ENCODE measurements at places on chromosomes 12 and 14.

DNA sequence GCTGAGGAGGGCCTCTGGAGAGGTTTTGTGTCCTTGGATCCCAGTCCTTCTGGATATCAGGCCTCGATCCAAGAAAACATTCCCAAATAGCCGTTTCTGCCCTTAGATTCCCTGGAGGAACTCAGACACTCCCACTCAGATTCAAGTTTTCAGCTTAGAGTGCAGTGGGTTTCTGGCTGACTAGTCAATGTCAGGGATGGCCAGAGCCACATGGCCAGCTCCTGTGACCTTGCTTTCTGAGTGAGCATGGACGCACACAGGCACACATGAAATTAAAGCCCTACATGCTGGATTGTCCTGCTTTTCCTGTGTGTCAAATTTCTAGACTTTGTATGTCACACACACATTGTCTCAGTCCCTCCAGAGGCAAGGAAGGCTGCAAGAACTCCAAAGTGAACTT lies 86.2 kb downstream of the TNFAIP2 start:
- DNase-seq, result no peak

DNA sequence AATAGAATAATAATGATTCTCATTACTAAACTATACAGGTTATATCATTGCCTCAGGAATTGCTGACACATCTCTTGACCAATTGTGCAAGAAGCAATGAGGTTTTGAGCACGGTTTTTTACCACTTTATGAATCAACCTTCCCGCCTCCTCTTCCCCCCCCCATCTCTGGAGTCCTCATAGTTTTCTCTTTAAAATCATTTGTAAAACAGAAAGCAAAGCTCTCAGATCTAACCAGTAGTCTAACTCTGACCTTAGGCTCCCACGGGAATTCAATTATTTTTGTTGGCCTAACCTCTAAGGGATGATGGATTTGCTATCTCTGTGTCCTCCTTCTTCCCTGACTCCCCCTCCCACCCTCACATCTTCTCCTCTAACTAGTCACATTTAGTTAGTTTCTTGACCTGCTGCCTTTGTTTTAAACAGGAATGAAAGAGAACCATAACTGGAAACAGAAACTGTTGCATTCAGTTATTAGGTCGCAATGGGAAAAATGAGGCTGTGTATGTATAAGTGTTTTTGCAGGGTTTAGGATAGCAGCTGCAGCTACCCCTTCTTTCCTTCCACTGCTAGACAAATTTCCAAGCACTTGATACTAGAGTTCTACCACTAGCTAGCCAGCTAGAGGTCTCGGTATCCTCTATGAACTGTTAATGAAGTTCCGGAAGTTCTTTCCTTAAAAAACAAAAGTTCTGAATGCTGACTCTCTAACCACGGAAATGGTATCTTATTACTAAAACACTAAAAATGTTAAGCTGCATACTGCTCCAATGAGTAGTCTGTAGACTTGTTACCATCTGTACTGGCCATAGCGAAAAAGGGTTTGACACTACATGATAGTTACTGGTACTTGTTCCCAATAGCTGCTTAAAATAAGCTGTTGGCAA lies 65.4 kb downstream of the TAOK3 start:
- no peak for DNase-seq

DNA sequence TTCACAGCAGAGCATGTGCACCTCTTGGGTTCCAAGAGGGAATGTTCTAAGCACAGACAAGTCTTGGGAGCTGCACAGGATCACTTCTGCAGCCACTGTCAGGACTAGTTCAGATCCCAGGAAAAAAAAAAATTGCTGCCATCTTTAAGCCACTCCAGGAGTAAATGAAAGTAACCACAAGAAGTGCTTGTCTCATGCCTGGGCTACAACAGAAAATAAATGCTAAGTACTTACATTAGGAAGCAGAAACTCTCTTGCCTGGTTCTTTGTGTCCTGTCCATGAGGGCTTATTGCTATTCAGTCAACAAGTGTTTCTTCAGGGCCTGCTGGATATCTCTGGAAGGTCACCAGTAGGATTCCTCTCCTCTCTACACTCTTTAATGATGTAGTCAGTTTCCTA lies 176.1 kb downstream of the KTN1 start:
- DNase-seq, result no peak

DNA sequence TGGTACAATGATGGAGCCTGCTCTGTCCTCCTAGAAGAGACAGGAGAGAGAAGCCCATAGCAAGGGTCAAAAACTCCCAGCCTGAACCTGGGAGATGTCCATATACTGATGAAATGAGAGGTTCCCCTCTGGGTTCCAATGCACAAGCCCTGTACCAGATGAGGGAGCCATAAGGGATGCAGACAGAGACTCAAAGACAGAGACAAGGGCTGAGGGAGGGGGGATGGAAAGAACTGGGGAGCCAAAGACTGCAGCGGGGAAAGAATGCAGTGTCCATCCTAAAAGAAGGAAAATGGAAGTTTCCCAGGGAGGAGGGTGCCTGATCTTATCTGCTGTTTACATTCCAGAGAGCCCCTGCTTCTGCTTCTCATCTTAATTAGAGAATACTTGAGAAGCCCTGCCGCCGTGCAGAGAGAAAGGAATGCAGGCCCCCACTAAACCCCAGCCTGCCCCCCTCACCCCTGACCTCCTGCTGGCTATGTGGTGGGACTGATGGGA lies 27.7 kb downstream of the KRT18 start:
- DNase-seq, result peak; percentile 69

GRCh38 chr14:44316647-44317440 lies 190.2 kb downstream of the FSCB start:
- no peak for DNase-seq

DNA sequence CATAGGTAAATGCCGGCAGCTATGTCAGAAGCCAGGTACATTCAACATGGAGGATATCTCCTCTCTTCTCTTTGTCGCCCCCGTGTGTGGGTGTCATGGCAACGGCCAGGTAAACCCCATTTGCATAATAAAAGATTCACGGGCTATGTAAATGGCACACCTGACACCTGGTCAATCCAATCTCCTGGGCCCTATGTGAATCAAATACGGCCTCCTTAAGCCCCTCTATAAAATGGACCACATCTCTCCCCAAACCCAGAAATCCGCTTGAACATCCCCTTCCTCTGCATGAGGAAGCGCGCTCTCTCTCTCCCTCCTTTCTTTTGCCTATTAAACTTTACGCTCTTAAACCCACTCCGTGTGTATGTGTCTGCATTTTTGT lies 363.7 kb downstream of the SOX5 start:
- DNase-seq, result no peak

- peak; percentile 25 for DNase-seq
Observed at GRCh38 chr12:89695100-89695499, 13.5 kb downstream of the ATP2B1 start.

DNA sequence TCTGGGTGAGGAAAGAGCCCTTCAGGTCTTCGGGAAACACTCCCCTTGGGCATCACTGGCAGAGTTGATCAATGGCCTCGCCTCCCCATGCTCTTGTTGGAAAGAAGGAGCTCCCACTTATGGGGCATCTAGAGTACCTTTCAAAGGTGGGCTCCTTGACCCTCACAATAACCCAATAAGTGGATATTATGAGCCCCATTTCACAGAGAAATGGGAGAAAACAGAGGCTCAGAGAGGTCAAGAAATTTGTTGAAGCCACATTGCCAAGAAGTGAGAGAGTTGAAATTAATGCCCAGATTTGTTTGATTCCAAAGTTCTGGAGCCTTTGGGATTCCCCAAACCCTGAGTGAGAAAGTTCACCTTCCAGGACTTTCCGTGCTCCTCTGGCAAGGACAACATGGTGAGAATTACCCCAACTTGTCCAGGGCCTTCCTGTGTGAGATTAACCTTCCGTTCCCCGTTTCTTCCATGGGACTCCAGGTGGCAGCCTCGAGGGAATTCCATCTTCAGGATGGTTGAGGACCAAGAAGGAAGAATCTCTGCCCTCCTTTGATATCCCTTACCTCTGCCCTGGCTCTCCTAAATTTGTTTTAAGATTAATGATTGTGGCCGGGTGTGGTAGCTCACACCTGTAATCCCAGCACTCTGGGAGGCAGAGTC lies 7.5 kb upstream of the CHD4 start:
- peak; percentile 39 for DNase-seq

DNA sequence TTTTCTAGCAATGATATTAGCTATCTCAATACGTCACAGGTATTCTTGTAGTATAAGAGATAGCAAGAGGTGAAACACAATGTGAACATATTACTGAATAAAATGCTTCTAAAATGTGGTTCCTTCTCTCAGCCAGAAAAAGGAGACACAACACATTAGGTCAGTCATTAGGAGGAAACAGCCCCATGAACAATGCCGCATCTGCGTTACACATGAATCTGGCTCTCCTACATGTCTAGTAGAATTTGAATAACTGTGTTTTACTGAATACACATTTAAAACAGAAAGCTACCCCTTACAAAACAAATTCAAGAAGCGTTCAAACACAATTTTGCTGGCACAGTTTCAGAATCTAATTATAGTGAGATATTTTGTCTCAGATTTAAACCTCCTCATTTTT lies 51.6 kb downstream of the EFCAB11 start:
- DNase-seq, result no peak

- DNase-seq, result no peak
Observed at GRCh38 chr12:75161488-75161887, 48.2 kb downstream of the KCNC2 start.

- DNase-seq, result no peak
Observed at GRCh38 chr12:106418970-106419369, 61.4 kb downstream of the POLR3B start.

DNA sequence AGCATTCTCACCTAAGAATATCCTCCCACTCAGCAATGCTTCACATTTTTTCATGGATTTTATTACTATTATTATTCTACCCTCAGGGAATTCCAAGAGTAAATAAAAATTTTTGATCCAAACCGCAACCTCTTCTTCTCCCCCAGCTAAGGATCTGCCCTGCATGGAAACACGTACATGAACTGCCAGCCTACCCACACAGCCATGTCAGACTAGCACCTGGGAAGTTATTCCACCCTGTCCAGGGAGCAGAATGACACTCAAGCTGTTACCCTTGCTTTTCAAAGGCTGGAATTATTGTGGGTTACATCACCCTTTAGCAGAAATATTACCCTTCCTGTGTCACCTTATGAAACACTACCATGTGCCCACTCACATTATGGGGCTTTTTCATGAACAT lies 227.3 kb upstream of the USP15 start:
- DNase-seq, result no peak

DNA sequence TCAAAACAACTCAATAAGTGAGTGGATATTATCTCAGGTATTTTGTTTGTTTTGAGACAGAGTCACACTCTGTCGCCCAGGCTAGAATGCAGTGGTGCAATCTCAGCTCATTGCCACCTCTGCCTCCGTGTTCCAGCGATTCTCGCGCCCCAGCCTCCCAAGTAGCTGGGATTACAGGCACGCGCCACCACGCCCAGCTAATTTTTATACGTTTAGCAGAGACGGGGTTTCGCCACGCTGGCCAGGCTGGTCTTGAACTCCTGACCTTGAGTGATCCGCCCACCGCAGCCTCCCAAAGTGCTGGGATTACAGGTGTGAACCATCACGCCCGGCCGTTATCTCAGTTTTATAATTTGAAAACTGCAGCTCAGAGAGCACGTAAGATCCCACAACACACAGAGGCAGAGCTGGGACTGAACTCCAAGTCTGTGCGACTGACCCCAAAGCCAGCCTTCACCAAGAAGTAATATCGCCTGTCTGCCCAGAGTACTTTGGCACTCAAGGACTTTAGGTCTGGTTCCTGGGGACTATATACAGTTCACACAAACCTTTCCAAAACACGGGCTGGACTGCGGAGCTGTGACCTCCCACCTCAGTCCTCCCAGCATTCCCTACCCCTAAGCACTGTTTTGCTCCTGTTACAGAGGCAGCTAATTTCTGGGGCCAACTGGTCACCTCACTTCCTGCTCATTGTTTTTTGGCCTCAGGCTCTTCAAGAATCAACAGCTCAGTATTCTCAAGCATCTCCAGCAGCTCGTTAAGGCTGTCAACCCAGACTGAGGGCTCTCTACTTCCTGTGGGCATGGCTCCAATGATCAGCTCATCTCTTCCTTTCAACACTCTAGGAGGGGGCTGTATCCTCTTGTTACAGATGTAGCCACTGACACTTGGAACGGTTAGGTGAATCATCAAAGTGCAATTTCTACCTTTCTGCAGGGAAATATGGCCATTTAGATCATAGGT lies 22.5 kb downstream of the TESC start:
- no peak for DNase-seq

DNA sequence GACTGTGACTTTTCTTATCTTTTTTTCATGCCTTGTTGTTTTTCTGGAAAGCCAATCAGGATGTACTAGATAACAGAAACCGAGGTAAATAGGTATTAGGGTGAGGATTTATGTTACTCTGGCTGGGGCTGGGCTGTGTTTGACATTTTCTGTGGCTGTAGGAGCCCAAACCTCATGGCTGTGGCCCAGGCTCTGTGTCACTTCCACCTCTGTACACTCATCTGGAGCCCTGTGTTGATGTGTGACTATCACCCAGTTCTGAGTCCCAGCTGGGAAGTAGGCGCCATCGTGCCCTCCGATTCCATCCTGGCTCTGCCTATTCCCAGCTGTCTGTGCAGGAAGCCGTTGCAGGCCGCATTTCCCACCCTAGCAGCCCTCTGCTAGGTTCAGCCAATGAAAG lies 1.6 kb upstream of the HHIPL1 start:
- no peak for DNase-seq

GRCh38 chr14:103343164-103343879 lies 9.3 kb downstream of the EIF5 start:
- no peak for DNase-seq

DNA sequence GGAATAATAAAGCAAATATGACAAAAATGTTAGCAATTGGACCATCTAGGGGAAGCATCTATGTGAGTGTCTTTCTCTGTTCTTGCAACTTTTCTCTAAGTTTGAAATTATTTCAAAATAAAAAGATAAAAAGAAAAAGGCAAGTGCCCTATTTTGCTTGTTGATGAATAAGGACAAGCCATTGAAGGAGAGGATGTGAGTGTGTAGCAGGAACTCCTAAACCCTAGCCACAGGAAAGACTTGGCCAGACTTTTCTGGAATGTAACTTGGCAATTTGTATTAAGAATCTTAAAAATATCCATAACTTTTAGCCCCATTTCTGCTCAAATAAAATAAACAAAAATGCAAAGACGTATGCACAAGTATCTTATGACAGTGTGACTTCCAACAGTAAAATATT lies 279.4 kb downstream of the CACNA1C start:
- DNase-seq, result no peak

GRCh38 chr12:17540921-17541320 lies 549.1 kb downstream of the RERGL start:
- no peak for DNase-seq

- no peak for DNase-seq
Observed at GRCh38 chr12:93323625-93324329, 53.9 kb upstream of the NUDT4 start.

DNA sequence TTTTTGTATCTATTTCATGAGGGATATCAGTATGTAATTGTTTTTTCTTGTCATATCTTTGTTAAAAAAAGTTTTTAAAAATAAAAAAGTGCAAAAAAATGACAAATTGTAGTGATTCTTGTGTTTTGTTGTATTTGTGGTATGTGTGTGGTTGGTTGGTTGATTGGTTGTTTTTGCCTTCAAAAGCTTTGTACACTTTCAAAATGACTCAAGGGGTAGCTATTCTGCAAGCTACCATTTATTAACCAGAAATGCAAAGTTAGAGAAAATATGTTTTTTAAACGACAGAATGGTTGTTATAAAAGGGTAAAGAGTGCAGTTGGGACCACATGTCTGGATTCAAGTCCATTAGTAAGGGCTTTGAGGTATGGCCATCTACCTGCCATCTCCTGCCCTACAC lies 119.3 kb downstream of the SLC35F4 start:
- no peak for DNase-seq
